NCI-H69 (cell line): ENCODE measurements at places on chromosomes 3 and 15.

DNA sequence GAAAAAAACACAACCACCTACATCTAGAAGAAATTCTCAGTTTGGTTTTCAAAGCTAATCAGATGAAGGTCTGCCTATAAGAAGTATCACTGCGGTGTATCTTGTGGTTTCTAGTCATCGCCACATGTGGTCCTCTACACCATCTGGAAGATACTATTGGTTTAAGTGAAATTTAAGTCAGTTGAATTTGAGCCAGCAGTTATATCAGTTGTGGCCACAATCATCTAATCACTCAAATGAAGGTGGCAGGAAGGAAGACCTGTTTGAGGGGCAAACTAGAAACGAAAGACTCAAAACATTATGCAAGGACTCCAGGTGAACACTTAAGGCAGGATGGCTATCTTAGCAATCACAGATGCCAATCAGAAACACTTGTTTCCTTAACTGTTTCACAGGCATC is 48.7 kb downstream of the ETV5 start:
- DNase-seq: no peak

DNA sequence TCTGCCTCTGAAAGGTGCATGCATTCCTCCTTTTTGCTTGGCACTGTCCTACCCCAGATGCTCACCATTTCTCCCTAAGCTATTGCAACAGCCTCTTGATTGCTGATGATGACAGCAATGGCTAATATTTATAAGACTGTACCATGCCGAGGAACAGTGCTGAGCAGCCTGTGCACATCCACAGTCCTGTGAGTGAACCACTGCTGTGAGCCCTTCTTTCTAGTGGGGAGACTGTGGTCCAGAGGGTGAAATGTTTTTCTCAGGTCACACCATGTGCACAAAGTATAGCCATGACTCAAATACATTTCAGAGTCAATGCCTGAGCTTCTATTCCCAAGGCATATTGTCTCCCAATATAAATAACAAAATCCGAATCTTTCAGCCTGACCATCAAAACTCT is 231.2 kb upstream of the LRTM1 start:
- no peak for DNase-seq

DNA sequence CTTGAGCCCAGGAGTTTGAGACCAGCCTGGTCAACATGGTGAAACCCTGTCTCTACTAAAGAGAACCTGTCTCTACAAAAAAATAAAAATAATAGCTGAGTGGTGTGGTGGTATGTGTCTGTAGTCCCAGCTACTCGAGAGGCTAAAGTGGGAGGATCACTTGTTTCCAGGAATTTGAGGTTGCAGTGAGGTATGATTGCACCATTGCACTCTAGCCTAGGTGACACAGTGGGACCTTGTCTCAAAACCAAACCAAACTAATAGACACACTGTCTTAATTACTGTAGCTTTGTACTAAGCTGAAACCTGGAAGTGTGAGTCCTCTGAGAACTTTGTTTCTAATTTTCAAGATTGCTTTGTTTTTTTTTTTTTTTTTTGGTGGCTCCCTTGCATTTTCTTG is 30.4 kb downstream of the MGA start:
- DNase-seq: no peak

- DNase-seq: no peak
These were observed 191.1 kb downstream of the WNT5A start for GRCh38 chr3:55296030-55296429.

GRCh38 chr3:85939074-85939482 is 980.3 kb downstream of the CADM2 start:
- peak; percentile 87 for DNase-seq

GRCh38 chr3:176490357-176490756 is 706.9 kb downstream of the TBL1XR1 start:
- DNase-seq: no peak

- no peak for DNase-seq
These were observed 541.9 kb upstream of the UBE2E2 start for GRCh38 chr3:22661121-22661700.

- peak; percentile 64 for DNase-seq
These were observed 9.4 kb downstream of the NAA50 start for GRCh38 chr3:113736548-113737089.

DNA sequence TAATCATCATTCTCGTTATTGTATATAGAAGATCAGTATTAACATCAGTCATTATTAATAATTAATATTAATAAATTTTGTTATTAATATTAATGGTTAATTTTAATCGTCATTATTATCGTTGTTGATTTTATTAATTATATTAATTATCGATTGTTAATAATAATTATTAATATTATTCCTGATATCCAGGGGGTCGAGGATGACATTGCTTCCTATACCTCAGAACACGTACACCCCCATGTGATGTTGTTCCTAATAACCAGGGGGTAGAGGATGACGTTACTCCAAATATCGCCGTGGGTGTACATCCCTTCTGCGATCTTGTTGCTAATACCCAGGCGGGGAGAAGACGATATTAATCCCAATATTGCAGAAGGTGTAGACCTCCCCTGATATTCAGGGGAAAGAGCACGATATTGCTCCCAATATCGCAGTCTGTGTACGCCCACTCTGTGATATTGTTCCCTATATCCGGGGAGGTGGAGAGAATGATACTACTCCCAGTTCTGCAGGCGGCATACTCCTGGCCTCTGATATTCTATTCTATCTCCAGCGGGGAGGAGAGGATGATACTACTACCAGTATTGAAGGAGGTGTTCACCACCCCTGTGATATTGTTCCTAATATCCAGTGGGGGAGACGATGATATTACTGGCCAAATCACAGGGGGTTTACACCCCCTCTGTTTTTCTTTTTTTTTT is 22.3 kb upstream of the BMF start:
- DNase-seq: peak; percentile 67

DNA sequence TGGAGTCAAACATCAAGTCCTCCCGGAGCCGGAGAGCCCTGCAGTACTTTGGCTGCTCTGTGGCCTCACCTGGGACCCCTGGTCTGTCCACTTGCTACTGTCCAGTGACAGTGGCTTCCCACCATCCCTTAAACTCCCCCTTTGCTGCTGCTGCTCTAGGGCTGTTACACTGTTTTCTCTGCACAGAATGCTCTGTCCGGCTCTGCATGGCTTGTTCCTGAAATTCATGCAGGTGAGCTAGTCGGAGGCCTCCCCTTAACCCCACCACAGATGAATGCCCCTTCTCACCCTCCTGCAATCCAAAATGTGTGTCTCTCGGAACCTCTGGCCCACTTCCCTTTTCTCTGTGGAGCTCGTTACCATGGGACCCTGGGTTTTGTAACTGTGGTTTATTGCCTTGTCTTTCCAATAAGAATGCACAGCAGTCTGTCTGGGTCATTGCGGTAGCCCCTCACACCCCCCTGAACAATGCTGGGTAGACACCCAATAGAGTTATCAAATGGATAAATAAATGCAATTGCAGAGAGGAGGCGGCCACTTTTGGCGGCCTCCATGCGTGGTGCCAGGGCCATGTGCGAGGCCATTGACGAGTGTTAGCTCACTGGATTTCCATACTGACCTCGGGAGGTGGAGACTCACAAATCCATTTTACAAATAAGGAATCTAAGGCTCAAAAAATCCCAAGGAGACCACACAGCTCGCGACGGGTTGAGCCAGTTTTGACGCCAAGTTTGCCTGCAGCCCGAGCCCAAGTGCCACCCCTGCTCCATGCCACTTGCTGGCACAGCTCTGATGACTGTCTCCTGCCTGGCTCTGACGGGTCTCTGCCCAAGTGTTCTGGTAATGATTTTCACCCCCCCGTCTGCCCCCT is 48.5 kb downstream of the RGMA start:
- no peak for DNase-seq

DNA sequence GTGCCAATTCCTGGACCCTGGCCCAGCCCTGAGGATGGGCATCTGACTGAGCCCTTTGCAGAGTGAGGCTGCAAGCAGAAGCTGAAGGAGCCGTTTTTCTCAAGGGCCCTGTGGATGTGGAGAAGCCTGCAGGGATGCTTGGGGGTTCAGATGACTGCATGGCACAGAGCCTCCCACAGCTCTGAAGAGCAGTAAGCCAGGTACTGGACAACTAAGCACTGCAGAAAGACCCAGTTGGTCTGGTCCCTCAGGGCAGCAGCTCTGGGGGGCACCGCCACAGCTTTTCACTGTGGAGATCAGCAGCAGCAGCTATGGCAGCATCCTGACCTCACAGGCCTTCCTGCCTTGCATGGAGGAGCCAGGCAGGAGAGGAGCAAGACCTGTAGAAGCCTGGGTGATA is 67.6 kb downstream of the CRYGS start:
- DNase-seq: no peak
